ENCODE measurements at places on chromosomes 2 and 18. TPM values are rescaled to one million over a fixed set of nuclear protein-coding genes. Genes with fewer than 3 reads are reported as not detected.
A peak's percentile ranks its signal among the peaks of the same experiment; 100 is the strongest.

DNA sequence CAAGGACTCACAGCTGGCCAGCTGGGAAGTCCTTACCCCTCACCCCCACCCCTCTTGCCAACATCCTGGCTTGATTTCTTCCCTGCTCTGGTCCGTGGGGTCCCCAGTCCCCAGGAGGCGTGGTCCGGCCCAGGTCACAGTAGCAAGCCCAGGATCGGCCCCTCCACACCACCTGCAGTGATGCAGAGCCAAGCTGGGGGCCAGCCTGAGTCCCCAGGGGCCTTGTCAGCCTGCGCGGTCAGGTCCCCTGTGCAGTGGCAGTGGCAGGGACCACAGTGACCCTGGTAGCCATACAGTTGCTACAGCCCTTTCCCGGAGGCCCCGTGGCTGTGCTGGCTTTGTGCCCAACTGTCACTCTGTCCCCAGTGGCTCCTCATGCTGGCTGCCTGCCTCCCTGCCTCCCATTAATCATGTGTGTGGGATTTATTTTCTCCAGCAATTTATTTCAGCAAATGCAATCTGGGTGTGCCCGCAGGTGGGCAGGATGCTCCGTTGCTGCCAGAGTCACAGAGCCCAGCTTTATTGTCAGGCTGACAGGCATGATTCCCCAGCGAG is 8.8 kb upstream of the PRSS56 start:
- H3K4me1 ChIP-seq: no peaks in the 10 kb centered on the region
- DNase-seq: no peak

- H3K27me3 ChIP-seq: peaks cover 10% of the 10 kb centered on the region
- H3K4me1 ChIP-seq: no peaks in the 10 kb centered on the region
- no peak overlapping the region for H3K27ac ChIP-seq
- no peak overlapping the region for H3K4me3 ChIP-seq
- DNase-seq: no peak
- H3K36me3 ChIP-seq: no peaks in the 10 kb centered on the region
Measured at GRCh38 chr2:20137131-20137571, 85.7 kb upstream of the LAPTM4A start.

GRP gene
- polyA plus RNA-seq: not detected

OTOS gene
- polyA plus RNA-seq: not detected

- no peak overlapping the region for H3K27ac ChIP-seq
- peaks cover 21% of the 10 kb centered on the region for H3K27me3 ChIP-seq
- H3K4me3 ChIP-seq: no peak overlapping the region
- DNase-seq: no peak
- H3K4me1 ChIP-seq: peaks cover 2% of the 10 kb centered on the region
- no peaks in the 10 kb centered on the region for H3K36me3 ChIP-seq
Measured at GRCh38 chr2:73343992-73344391, 41.6 kb upstream of the ALMS1 start.

CASP10 gene
- 2.7 TPM for polyA plus RNA-seq

DNA sequence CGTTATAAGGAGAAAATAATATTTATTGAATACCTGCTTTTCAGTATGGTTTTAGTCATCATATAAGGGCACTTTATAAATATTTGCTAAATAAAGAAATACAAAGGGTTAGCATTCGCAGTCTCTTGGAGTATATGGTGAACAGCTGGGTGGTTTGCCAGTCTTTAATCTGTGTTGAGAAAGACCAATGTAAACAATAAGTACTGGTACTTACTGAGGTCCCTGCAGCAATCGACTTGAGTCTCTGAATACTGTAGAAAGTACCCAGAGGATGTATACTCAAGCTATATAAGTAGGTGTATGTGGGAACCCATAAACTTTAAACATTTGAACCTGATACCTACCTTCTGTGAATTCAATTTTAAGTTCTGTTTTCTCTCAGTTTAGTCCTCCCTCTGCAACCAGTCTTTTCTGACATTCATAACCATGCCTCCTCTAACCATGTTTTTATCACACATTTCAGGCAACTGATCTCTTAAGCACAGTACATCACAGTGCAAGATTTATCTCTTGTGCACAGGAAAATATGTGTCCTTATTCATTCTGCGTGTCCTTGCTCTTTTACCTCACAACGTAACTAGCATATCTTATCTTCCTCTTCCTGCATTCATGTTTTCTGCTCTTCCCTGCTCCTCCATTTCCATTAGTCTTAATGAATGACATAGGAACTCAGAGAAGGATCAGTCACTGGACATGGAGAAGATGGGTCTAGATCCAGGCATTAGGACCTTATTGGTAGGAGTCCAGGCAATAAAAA is 21.7 kb downstream of the C18orf63 start:
- no peaks in the 10 kb centered on the region for H3K27me3 ChIP-seq
- DNase-seq: no peak
- no peak overlapping the region for H3K27ac ChIP-seq
- peaks cover 40% of the 10 kb centered on the region for H3K4me1 ChIP-seq
- H3K36me3 ChIP-seq: peaks cover 6% of the 10 kb centered on the region

NETO1 gene
- polyA plus RNA-seq: 14.8 TPM

IL36A gene
- polyA plus RNA-seq: not detected

DNA sequence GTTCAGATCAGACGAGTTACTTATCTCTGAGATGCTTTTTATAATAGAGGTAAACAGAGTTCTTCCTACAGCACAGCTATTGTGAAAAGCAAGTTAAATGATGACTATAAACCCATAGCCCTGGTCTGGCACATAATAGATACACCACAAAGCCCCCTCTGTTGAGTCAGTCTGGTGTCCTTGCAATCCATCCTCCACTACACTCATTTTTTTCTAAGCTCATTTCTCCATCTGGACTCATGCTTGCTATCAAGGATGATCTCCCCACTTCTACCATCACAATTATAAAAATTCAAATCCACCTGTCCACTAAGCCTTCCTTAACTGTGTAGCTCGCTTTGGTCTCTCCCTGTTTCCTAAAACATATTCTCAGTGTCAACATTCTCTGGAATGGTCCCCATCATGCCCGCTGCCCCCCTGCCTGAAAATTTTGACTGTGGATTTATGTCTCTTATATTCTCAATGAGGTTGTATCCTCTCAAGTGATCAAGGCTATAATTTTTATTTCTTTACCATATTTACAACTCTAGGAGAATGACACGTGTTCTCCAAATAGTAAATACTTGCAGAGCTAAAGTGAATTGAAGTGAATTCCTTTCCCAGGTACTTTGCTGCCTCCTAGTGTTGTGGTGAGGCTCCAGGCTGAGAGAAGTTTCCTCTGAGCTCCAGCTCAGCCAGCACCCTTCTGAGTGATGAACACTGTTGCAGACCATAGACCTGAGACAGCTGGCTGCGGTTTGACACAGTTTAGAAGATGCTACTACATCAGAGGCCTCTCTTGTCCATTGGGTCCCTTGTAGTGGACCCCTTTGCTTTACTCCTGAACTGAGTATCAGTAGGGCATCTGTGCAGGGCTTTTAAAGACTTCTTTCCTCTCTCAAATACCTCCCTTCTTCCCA is 108.7 kb downstream of the DPP10 start:
- no peak overlapping the region for H3K27ac ChIP-seq
- no peaks in the 10 kb centered on the region for H3K36me3 ChIP-seq
- H3K4me1 ChIP-seq: no peaks in the 10 kb centered on the region
- H3K27me3 ChIP-seq: peaks cover 44% of the 10 kb centered on the region
- no peak overlapping the region for H3K4me3 ChIP-seq
- no peak for DNase-seq

DNA sequence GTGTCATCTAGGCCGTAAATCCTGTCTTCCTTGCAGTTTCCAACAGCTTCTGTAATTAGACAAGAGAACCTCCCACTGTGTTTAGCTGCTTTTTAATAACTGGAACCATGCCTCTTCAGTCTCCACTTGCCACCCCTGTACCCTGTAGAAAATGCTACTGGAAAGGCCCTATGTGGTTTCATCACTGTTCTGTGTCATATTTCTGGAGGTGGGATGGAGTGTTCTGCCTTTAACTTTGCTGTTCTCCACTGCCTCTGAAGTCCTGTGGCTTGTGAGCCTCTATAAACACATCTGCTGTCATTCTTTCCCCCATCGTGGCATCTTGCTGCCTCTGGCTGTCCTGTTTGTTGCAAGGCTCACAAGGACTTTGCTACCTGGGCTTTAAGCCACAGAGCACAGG is 17.9 kb downstream of the MGAT5 start:
- peak overlapping the region; percentile 89 for H3K27ac ChIP-seq
- peak overlapping the region; percentile 86 for H3K4me3 ChIP-seq
- no peak for DNase-seq
- peaks cover 94% of the 10 kb centered on the region for H3K4me1 ChIP-seq
- H3K27me3 ChIP-seq: no peaks in the 10 kb centered on the region

DSG1 gene
- polyA plus RNA-seq: not detected

GRCh38 chr18:74274700-74275099 is 17.1 kb downstream of the CYB5A start:
- no peaks in the 10 kb centered on the region for H3K27me3 ChIP-seq
- H3K4me3 ChIP-seq: no peak overlapping the region

All from naive B cell (primary cell).